ENCODE measurements at places on chromosomes 12 and 14.

DNA sequence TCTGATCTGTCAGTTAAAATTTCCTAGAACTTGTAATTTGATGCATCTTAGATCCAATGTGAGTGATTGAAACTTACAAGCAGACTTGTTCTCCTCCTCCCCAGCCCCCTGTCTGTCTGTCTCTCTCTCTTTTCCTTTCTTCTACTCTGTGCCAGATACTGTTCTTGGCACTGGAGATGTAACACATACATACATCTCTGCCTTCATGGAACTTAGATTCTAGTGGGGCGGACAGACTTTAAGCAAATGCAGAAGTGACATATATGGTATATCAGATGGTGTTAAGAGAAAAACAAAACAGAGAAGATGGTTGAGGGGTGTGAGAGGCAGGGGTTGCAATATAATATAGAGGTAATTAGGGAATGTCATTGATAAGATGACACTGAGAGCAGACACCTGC, 6.6 kb downstream of the CHST11 start:
- no peak for DNase-seq

DNA sequence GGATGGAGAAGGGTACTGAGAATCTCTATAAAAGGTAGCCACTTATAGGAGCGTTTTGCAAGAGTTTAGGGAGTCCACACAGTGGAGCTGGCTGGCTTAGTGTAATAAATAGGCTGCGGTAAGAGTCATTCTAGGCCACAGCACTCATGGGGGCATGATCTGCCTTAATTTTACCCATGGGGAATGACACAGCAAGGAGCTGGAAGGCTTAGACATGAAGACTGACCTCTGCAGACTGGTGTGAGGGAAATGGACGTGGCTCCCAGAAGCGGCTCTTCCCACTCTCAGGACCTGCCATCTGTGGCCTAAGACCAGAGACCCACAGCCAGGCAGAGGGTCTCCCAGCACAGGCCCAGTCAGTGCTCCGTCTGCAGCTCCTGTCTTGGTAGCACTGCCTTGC, 173.3 kb downstream of the PPM1H start:
- no peak for DNase-seq

DNA sequence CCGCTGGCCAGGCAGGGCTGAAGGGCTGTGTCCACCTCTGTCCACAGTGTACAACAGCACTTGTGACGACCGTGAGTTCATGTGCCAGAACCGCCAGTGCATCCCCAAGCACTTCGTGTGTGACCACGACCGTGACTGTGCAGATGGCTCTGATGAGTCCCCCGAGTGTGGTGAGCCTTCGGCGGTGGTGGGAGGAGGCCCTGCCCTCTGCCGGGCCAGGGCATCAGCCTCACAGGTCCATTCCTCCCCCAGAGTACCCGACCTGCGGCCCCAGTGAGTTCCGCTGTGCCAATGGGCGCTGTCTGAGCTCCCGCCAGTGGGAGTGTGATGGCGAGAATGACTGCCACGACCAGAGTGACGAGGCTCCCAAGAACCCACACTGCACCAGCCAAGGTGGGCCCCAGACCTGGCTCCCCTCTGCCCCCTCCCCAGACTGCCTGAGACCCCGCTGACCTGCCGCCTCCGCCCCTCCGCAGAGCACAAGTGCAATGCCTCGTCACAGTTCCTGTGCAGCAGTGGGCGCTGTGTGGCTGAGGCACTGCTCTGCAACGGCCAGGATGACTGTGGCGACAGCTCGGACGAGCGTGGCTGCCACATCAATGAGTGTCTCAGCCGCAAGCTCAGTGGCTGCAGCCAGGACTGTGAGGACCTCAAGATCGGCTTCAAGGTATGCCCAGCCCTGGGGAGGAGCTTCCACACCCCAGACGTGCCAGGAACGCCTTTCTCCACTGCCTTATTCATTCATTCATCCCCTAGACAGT, 20.8 kb upstream of the NXPH4 start:
- no peak for DNase-seq

GRCh38 chr12:62914443-62915203, 20.3 kb downstream of the PPM1H start:
- no peak for DNase-seq

DNA sequence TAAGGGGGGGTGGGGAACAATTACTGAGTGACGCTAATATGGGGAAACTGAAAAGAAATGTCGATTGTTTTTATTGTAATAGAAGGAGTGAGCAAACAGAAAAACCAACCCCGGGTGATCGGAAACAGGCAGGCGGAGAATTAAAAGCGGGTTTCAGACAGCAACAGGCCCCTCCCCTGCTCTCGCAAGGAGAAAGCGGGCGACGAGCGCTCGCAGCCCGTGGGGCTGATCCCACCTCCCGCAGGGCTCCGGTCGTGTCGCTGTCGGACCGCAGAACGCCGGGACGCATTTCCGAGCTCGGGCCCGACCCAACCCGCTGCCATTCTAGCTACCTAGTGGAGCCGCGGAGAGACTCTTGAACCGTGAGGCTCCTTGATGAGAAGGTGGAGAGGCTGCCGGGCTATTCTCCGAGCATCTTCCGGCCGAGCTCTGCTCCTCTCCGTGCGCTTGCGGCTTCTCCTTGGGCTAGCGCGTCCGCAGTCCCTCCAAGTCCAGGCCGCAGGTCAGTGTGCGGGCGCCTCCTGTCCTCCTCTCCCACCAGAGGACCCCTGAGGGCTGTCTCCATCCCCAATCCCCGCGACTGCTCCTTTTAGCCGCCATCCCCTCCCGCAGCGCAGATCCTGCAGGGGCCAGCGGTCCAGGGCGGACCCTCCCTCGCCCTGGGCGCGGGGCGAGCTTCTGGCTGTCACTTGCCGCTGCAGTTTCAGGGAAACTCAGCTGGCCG, 4.1 kb upstream of the PAX9 start:
- DNase-seq = no peak

DNA sequence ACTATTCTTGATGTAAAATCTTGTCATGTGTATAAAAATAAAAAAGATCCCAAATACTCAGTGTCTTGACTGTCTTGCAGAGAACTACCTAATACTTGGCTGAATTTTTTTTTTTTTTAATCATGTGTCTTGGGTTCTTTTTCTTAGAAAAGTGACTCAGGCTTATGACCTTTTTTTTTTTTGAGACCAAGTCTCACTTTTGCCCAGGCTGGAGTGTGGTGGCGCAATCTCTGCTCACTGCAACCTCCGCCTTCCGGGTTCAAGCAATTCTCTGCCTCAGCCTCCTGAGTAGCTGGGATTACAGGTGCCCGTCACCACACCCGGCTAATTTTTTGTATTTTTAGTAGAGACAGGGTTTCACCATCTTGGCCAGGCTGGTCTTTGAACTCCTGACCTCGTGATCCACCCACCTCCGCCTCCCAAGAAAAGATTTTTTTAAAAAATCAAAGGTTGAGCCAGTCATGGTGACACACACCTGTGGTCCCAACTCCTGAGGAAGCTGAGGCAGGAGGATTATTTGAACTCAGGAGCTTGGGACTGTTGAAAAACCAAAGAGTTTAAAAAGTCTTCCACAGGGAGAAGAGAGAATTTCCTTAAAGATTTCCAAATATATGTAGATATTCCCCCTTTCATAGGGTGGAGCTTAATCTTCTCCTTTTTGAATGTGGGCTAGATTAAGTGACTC, 17.7 kb upstream of the TDG start:
- DNase-seq = no peak

- DNase-seq = no peak
These were observed 2.9 kb downstream of the OXA1L start for GRCh38 chr14:22769369-22769768.

DNA sequence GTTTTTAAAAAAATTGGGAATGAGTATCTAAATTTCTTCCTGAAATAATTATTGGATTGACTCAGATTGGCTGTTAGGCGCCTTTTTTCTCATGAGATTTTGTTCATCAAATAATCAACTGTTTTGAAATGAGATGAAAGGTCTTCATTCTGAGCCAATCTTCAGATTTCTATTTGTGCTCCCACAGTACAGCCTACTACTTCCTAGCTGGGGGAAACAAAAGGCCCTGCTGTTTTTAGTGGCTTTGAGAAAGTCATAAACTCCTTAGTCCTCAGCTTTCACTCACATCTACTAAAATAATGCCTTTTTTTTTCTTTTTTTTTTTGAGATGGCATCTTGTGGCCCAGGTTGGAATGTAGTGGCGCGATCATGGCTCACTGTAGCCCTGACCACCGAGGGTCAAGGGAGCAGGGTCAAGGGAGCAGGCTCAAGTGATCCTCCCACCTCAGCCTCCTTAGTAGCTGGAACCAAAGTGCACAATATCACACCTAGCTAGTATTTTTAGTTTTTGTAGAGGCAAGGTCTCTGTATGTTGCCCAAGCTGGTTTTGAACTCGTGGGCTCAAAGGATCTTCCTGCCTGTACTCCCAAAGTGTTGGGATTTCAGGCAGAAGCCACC, 15.2 kb downstream of the NACA start:
- DNase-seq = no peak

GRCh38 chr14:93566065-93566693, 135.4 kb downstream of the UNC79 start:
- no peak for DNase-seq

- DNase-seq = no peak
These were observed 4.9 kb upstream of the OTX2 start for GRCh38 chr14:56814969-56815700.

GRCh38 chr12:6178981-6179761, 21.0 kb upstream of the CD9 start:
- DNase-seq = no peak

- no peak for DNase-seq
These were observed 40.4 kb downstream of the NIN start for GRCh38 chr14:50790589-50790988.

DNA sequence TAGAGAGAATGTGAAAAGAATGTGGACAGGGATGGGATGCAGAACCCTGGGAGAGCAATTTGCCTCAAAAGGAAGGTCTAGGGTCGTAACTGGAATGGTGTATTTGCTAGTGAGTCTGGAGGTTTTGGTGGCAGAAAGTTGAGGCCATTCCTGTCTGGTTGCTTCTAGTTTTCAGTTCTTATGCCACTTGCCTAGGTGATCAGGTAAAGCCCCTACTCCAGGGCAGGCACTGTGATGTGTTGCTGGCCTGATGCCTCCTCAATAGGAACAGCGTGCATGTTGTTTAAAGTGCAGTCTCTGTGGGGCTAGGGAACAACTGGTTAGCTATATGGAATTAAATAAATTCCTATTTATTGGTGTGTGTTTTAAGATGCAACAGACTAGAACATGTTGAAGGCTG, 6.4 kb downstream of the OS9 start:
- DNase-seq = no peak

DNA sequence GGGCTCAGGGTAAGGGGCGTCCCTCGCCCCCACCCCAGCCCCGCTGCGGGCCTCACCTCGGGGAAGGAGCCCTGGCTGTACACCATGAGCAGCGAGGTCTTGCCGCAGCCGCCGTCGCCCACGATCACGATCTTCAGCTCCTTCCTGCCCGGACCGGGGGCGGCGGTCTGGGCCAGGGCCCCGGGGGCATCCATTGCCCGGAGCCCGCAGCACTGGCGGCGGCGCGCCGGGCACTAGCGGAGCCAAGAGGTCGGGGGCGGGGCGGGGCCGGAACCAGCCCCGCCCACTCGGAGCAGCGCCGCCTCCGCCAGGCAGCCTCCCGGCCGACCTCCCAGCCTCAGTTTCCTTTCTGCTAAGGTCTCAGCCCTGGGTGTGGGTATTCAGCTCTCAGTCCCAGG, at the start of gene RHOF:
Gene RHOF (minus strand): TSS at position 249 of the 398 bp plus-strand sequence. CDS start 55 bp downstream, at position 194.
- DNase-seq = peak; percentile 56

DNA sequence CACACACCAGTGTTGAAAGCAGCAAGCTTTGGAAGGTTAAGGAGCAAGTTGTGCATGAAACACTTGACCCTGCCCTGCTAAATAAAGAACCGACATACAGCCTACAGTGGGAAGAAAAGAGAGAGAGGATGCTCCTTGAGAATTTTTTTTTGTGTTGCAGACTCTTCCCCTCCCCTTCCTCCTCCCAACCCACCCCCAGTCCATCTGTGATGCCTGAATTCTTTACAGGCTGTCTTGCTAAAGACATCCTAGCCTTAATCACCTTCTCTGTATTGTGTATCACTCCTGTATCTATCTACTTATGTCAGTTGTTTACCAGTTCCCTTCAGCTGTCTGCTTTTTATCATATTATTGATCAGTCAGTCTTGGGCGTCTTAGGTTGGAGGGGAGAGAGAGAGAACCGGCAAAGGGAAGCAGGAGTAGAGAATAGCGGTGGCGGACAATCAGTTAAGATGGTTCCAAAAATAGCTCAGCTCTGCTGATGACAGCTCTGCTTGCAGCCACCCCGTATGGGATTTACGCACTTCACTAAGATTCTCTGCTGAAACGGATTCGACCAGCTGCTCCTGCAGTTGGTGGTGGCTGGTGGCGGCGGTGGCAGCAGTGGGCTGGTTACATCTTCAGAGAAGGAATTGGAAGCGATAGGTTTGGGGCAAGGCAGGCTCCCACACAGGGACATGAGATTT, 664.7 kb downstream of the NRXN3 start:
- DNase-seq = no peak

DNA sequence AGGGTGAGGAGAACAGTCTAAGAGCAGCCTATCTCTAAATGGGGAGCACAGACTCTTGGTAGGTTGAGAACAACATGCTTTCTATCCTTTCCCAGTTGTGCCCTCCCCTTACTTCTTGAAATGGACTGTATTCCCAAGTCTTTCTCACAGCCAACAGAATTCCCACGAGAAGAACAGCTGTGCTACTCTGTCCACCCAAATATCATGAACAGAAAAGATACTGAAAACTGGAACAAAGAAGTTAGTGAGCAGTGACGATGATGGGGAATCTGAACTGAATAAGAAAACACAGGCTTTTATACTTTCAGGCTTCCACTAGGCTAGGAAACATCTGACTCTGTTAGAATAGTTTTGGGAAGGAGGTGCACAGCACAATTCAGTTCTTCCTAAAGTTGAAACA, 3.4 kb downstream of the NACA start:
- DNase-seq = no peak

DNA sequence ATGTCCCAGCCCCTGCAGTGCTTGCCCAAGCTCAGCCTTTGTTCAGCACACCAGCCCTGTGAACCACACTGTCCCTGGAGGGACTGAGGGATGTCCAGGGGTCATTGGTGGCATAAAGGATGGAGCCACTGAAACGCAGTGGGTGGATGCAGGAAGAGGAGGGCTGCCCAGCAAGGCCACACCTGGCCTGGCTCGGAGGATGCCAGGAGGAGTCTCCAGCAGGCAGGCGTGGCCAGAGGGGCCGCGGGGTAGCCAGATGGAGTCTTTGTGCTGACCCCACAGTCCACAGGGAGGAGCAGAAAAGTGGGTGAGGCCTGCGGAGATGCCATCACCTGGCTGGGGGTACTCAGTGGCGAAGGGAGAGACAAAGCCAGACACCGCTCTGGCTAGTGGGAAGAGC, 108.5 kb upstream of the C14orf180 start:
- no peak for DNase-seq

DNA sequence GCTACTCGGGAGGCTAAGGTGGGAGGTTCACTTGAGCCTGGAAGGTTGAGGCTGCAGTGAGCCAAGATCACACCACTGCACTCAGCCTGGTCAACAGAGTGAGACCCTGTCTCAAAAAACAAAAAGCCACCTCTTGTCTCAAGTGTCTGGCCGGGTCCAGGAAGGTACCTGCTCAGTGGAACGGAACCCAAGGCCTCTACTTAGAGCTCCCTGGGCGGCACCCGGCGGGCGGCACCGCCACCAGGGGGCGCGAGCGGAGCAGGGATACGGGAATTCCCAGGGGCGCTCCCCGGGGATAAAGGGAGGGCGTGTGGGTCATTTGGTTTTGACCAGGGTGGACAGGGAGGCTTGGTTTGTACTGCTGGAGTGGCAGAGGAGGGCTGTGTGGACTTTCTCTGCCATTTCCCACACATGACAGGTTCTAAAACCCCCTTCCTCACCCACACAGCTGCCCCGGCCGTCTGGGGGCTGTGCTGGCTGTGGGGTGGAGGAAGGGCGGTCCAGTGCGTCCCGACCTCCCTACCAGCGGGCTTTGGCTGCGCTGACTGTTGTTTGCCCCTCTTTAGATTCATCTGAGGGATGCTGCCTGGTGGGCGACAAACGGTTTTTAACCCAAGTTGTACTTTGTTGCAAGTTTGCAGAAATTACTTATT, 91.4 kb downstream of the SETD3 start:
- DNase-seq = no peak

Data from stimulated activated CD8-positive, alpha-beta memory T cell treated with anti-CD3 and anti-CD28 coated beads, Interleukin-12 subunit alpha, Interleukin-12 subunit beta, amount 100 ng/mL, for 4 hours (primary cell).